Activated naive CD4-positive, alpha-beta T cell (primary cell): ENCODE measurements at places on chromosomes 4 and X.

DNA sequence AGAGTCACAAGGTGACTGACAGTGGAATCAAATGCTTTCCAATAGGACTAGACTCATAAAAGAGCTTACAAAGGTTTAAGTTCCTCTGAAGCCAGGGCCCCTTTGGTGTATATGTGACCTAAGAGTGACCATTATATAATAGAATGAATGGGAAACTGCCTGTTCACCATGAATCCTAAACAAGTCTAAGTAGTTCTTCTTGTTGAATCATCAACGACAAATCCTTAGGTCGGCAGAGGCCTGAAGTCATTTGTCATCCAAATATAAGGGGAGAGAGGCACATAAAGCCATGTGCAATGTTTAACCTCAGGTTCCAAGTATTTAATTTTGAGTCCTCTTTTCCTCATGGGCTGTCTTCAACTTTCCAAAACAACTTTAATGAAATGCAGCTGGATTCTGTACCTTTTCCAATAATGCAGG lies 122.4 kb downstream of the RASL11B start:
- no peak for DNase-seq

DNA sequence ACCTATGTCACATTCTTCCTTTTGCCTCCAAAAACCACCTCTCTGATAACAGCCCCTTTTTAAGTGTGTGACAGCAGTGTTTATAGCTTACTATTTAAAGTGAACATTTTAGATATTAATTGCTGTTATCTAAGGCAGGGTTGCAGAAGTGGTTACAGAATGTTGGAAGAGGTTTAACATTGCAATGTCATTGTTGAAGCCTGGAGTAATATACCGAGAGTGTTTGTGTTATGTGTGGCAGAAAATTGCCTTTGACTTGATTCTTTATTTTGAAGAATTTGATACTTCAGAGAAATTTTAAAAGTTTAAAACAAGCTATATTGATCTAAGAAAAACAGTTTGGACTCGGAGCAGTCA lies 37.1 kb downstream of the SMARCAD1 start:
- no peak for DNase-seq

GRCh38 chr4:157291071-157291470 lies 70.5 kb downstream of the GRIA2 start:
- no peak for DNase-seq

DNA sequence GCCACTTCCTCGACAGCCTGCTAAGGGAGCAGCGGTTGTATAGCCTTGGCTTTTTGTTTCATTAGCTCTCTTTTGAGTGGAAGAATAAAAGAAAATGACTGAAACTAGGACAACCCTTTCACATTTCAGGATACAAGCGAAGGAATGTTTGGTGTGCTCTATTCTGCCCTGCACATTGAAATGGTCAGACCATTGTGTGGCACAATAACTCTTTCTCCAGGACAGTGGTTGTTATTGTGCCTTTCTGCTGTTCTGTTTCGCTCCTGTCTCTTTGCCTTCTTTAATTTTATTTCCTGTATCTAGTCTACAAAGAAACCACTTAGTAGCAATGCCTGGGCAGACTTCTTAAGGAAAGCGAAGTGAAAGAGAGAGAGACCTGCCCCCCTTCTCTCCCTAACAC lies 473.7 kb downstream of the GBA3 start:
- DNase-seq = no peak

DNA sequence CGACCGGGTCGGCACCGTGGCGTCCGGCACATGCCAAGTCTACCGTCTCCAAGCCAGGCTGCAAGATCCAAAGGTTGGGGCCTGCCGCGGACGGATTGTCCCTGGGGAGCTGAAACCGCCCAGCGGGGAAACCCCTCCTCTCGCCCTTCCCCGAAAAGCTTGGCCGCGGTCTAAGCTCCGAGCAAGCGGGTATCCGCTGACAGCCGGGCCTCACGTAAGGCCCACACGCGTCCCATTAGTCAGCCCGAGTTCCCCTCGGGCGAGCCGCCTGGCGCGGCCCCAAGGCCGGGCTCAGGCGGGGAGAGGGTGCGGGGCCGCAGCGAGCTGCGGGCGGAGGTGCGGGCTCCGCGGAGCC lies 6.8 kb upstream of the BCOR start:
- DNase-seq = no peak

- DNase-seq = no peak
These were observed 10.3 kb upstream of the CXCL2 start for GRCh38 chr4:74109116-74109869.

GRCh38 chrX:136861877-136862276 lies 18.6 kb downstream of the RBMX start:
- DNase-seq = no peak

GRCh38 chr4:10204401-10205058 lies 87.9 kb upstream of the WDR1 start:
- DNase-seq = no peak

DNA sequence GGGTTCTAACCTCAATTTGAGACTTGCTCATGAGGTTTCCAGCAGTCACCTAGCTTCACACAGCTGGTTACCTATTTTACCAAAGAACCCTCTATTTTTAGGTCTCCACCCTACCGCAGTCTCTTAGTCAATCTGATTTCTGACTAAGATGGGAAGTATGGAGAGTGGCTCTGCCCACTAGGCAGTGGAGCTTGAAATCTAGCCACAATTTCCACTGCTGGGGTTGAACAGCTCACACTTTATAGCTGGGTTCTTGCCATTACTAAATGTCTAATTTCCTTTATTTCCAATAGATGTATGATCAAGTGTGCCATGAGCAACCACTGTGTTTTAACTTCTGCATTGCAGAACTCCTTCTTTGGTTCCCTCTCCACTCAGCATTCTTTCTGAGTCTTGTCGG lies 43.1 kb downstream of the GASK1B start:
- DNase-seq = no peak

GRCh38 chr4:129335276-129335675 lies 239.3 kb downstream of the C4orf33 start:
- DNase-seq = no peak

GRCh38 chr4:47500776-47501175 lies 15.7 kb downstream of the ATP10D start:
- DNase-seq = no peak

DNA sequence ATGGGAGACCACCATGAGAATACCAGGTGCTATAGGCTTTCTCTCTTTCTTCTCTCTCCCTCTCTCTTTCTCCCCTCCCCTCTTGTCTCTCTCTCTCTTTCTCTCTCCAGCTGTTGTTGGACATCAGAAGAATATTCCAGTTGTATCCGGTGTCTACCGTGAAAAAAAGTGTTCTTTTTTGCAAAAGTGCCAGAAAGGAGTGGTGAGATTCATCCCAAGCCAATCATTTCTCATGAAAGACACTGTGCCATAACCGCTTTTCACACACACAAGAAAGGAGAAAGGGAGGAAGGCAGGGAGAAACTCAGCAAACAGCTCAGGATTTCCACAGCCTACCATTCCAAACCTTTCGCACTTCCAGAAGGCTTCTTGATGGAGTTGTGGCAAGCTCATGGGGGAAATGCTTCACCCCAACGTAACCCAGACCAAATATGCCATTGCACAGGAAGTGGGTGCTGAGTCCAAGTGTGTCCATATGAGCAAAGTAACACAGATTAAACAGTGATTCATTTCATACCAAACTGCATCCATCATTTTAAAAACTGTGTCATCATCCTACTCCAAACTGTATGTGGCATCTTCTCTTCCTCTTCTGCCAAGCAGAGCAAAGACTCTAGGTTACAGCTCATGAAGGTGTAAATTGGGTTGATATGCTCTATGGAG lies 224.0 kb downstream of the APBB2 start:
- DNase-seq = no peak

DNA sequence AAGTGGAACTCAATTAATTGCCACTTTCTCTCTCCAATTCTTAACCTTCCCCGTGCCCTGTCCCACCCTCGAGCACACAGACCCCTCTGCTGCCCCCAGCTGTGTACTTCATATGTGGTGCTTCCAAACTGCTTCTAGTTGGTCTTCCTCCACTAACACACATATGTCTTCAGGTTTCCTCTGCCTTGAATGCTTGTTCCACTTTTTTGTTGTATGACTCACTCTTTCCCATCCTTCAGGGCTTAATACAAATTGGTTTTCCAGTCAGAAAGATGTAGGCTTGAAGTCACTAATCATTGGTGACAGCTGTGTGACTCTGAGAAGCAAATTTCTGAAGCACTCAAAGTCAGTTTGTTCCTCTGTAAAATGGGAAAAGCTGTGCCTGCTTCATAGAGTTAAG lies 30.6 kb downstream of the TRIM2 start:
- DNase-seq = no peak

- no peak for DNase-seq
These were observed 18.5 kb downstream of the TMEM164 start for GRCh38 chrX:110021258-110022022.

DNA sequence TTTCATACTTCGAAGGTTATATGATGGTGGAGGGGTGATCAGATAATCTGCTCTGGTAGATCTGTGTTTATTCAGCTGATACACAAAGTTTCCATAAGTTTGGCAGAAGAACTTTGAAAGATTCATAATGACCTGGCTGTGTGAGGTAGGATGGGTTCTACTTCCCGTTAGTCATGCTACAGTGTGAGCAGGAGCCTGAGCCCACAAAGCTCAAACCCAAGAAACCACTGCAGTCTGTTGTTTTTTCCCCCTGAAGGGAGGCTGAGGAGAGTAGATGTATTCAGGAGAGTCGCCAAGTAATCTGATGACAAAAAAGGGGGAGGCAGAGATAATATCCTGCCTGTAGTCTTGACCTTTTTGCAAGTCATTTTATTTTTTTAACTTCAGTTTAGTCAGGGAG lies 52.8 kb upstream of the PPP3CA start:
- DNase-seq = no peak

- DNase-seq = no peak
These were observed 125.7 kb downstream of the ZC4H2 start for GRCh38 chrX:64850371-64851082.

DNA sequence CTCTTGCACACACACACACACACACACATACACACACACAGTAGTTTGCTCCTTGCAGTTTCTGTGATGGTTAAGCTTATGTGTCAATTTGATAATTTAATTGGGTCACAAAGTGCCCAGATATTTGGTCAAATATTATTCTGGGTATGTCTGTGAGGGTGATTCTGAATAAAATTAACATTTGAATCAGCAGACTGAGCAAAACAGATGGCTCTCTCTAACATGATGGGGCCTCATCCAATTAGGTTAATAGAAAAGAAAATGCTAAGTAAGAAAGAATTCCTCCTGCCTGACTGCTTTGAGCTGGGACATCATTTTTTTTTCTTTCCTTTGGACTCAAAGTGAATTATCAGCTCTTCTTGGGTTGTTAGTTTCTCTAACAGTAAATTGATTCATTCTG lies 191.2 kb upstream of the INTU start:
- DNase-seq = no peak

GRCh38 chr4:86026720-86027119 lies 333.1 kb downstream of the MAPK10 start:
- DNase-seq = no peak

- no peak for DNase-seq
These were observed 165.6 kb downstream of the ATP10D start for GRCh38 chr4:47650584-47651130.

DNA sequence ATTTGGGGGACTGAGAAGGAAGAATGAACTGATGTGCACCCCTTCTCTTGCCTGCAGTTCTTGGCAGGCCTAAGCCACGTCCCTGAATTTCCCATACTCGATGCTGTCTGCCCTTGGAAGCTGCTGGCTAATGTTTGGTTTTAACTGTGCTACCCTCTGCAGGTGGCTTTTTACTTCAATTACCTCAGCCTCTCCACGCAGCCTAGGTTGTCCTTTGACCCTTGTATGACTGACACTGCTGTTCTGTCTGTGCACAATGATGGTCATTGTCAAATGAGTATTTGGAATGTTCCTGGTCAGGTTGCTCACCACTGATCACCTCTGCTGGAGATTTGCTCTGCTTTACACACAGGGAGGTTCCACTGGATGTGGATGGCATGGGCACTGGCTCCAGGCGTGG lies 137.1 kb downstream of the ZNF518B start:
- DNase-seq = no peak

DNA sequence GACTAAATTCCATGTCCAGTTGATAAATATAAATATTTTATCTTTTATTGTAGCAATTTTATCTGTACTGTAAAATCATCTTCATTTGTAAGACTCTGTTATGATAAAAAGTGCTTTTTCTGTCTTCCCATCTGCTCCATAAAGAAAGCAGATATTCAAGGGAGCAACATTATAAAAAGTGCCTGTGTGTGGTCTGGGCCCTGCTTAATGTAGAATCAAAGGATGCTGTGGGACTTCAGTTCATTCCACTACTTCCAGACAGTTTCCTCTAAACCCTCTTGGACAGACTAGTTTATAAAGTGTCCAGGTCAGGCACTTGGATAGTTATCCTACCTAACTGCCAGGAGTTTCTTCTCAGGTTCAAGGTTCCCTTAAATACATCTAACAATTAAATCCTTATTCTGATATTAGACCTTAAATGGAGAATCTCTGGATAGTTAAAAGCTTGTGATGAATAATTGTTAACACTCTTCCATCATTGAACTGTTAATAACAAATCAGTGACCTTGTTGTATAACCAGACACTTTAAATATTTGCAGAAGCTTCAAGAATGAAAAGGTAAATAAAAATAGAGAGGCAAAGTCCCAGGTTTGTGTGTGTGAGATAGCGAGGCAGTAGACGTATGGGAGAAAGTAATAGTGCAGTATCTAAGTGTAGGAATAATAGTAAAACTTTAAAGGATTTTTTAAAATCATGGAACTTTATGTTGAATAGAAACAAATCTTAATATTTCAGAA lies 237.5 kb upstream of the CTSO start:
- no peak for DNase-seq

- DNase-seq = no peak
These were observed 53.0 kb downstream of the POF1B start for GRCh38 chrX:85326234-85327059.

- no peak for DNase-seq
These were observed 192.5 kb downstream of the ASMT start for GRCh38 chrX:1807301-1807731.

GRCh38 chr4:48939785-48940184 lies 33.2 kb upstream of the OCIAD2 start:
- DNase-seq = no peak

GRCh38 chr4:16082426-16083240 lies 1.2 kb downstream of the PROM1 start:
- DNase-seq = no peak
